ENCODE measurements at places on chromosomes 5 and 9.

GRCh38 chr9:70117835-70118319 is 74.2 kb downstream of the MAMDC2 start:
- peak; percentile 67 for DNase-seq

DNA sequence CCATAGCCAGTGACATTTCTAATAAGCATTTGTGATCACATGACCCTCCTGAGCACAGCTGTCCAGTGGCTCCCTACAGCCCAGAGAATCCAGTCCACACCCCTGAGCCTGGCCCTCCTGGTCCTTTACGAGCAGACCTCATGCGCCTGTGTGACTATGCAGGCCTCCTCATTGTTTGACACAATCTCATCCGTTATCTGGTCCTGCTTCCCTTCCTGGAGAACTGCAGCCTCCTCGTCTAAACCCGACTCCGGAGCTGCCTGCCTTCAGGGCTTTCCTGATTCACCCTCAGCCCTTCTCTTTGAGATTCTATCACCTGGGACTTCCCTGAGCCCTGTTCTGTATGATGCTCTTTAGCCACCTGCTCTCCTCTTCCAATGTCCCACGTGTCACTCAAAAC is 79.7 kb downstream of the GPR21 start:
- no peak for DNase-seq

DNA sequence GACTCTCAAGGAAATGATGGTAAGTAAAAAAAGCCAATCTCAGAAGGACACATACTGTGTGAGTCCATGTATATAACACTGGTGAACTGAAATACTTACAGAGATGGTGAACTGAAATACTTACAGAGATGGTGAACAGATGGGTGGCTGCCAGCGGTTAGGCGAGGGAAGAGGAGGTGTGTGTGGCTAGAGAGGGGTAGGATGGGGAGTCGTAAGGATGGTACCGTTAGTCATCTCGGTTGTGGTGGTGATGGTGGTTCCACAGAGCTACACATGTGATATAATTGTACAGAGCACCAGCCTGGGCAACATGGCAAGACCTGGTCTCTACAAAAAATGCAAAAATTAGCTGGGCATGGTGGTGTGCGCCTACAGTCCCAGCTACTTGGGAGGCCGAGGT is 113.6 kb upstream of the RAPGEF1 start:
- no peak for DNase-seq

DNA sequence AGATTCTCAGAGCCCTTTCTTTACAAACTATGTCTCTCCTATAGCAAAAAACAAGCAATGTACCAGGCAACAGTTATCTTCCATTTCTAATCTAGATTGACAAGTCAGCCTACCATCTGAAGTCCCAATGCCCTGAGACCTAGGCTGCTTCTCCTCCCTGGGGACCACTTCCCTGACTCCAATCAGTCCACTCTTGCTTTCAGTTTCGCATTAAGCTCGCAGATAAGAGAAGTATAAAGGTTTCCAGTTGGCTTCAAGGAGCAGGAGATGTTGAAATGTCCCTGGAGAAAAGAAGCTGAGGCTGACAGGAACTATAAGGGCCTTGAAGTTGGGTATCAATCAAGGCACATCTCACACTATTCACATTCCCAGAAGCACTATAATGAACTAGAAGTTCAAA is 32.3 kb downstream of the ERP44 start:
- DNase-seq, result no peak

GRCh38 chr5:17373406-17373805 is 124.6 kb upstream of the TAF11L2 start:
- DNase-seq, result no peak

- no peak for DNase-seq
Measured at GRCh38 chr5:119270121-119270565, 85.7 kb upstream of the TNFAIP8 start.

- peak; percentile 69 for DNase-seq
Measured at GRCh38 chr9:85610074-85610860, 131.5 kb downstream of the AGTPBP1 start.

- no peak for DNase-seq
Measured at GRCh38 chr5:109406719-109407118, 3.1 kb downstream of the PJA2 start.

DNA sequence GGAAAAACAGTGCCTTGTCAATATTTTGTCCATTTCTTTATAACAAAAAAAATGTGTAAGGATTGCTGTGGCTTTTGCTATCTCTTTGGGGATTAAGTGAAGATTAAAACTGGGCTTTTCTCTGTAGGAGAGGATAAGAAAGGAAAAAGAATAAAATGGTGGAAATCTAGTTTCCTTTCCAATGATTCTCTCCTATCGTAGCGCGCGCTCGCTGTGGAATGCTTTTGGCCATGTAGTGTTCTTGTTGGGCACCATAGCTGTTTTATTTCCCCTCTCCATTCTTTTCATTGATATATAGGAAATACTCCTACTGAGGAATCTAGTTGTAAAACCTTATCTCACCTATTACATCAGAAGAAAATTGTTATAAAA is 1.5 kb downstream of the STXBP1 start:
- DNase-seq, result no peak

GRCh38 chr5:89597878-89598277 is 714.9 kb upstream of the MEF2C start:
- no peak for DNase-seq

DNA sequence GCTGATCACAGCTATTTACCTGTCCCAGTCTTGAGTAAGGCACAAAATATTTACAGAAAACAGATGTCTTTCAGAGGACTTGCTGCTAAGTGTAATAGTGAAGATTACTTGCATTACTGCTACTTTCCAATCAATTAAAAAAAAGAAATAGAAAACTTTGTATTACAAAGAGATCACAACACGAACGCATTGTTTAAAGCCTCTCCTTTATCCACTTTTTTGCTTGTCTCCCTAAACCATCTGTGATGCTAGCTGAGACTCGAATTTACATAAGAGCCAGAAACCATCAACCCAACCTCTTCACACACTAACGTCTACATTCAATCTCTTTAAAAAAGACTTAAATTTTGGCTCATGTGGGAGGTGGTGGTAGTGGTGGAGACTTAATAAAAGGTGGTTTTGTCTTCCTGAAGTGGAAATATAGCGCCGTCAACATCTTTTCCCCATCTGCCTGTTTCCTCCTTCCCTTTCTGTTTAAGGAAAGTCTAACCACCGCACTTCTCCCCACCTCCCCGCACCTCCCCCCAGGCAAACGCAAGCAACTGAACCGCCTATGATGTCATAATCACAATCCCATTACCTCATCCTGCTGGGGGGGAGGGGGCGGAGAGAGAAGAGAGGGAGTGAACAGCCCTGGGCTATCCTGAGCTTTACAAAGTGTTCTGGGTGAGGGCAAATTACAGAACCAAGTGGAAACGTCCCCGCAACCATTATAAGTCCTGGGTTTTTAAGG is 948 bp upstream of the FAM53C start:
- DNase-seq, result peak; percentile 74

DNA sequence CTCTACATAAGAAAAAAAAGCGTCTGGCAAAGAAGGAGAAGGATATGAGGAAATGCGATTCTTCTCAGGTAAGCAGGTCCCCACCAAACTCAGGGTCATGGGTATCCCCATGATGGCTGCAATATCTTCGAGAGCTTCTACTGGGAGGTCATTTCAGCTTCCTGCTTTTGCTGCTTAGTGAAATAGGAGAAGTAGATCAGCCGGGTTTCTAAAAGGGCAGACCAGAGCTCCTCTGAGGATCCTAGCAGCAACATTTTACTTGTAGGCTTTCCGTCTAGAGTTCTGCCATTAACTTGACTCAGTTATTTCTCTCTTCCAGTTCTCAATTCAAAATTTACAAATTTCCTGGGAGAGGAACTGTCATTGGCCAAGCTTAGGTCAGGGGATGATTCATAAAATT is 134.7 kb downstream of the DPYSL3 start:
- no peak for DNase-seq

GRCh38 chr5:124806373-124807077 is 60.1 kb upstream of the ZNF608 start:
- DNase-seq, result no peak

DNA sequence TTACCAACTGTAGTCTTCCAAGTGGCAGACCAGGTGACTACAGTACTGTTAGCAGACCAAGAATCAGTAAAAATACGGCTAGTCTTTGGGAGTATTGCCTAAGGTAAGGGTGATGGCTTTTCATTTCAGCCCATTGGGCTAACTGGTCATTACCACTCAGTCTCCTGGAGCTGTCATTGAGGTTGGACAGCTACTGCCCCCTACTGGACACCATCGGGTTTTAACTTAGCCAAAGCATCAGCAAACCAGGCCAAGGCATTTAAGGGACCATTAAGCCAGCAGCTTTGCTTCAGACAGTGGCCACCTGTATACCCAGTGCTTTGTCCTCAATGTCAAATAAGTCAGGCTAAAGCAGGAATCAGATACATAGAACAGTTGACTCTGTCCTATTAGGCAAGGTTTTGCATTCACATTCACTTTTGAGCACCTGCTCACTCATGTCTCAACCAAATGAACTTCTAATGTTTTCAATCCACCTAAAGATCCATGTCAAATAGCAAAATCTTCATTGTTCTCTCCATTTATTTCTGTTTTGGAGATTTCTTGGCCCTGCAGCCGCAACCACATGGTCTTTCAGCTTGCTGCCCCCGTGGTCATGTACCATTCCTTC is 117.2 kb downstream of the INVS start:
- DNase-seq, result peak; percentile 43

DNA sequence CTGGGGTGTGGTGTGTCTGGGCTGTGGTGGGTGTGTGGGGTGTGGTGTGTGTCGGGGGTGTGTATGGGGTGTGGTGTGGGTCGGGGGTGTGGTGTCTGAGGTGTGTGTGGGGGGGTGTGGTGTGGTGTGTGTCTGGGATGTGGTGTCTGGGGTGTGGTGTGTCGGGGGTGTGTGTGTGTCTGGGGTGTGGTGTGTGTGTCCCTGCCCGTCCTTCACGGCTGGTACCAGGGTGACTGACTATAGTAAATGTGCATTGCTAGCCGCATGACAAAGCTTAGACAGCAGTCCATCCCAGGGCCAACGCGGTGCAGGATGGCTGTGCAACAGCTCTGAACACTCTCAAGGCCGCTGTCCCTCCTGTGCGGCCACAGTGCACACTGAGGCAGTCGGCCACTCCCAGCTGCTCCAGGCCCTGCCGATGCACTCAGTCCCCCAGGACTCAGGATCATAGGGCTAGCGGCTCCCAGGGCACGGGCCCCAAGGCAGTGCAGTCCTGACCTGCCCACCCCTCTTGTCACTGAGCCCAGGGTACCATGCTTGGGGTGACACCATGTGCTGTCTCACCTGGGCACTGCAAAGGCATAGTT is 54.0 kb downstream of the SECISBP2 start:
- no peak for DNase-seq

GRCh38 chr9:114220061-114220541 is 64.8 kb downstream of the COL27A1 start:
- DNase-seq, result no peak

DNA sequence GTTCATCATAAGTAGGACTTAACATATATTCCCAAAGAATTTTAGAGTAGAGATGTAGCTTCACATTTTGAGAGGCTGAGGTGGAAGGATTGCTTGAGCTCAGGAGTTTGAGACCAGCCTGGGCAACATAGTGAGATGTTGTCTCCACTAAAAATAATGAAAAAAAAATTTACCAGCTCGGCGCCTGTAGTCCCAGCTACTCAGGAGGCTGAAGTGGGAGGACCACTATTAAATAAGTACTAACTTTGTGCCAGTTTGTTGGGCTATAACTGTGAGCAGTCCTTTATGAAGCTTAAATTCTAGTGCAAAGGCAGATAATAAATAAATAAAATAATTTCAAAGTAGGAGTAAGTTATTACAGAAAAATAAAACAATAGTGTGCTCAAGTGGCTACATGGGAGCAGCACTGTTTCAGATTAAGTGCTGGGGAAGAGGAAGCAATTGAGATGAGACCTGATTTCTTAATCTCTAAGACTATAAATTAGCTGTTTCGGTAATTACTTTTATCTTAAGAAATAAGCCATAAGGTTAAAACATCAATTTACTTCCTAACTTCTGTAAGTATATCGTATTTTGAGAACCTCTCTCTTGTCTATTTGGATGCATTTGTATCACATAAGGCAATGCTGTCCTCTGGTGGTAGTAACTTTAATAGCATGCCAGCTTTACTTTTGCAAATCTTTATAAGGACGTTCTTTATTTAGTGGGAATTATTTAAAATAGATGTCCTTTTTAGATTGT is 98.9 kb downstream of the CSNK1G3 start:
- DNase-seq, result peak; percentile 60

GRCh38 chr5:119386596-119387344 is 31.0 kb downstream of the TNFAIP8 start:
- no peak for DNase-seq

- no peak for DNase-seq
Measured at GRCh38 chr5:38267372-38267771, 9.0 kb downstream of the EGFLAM start.

DNA sequence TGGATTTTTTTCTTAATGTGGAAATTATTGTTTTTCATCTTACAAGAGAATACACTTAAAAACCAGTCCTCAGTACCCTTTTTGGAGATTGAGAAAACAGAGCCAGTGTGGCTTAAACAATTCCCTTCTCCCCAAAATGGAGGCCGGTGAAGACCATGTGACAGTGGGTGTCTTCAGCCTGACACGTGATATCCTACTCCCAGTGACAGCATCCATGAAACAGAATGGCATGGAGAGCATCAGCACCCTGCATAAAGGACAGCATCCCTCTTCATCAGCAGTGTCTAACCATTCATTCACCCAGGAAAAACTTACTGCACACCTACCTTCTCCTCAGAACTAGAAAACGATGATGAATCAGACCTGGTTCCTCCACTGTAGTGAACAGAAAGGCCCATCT is 103.4 kb upstream of the RAI14 start:
- no peak for DNase-seq

- no peak for DNase-seq
Measured at GRCh38 chr9:75051285-75051684, 23.2 kb upstream of the CARNMT1 start.

DNA sequence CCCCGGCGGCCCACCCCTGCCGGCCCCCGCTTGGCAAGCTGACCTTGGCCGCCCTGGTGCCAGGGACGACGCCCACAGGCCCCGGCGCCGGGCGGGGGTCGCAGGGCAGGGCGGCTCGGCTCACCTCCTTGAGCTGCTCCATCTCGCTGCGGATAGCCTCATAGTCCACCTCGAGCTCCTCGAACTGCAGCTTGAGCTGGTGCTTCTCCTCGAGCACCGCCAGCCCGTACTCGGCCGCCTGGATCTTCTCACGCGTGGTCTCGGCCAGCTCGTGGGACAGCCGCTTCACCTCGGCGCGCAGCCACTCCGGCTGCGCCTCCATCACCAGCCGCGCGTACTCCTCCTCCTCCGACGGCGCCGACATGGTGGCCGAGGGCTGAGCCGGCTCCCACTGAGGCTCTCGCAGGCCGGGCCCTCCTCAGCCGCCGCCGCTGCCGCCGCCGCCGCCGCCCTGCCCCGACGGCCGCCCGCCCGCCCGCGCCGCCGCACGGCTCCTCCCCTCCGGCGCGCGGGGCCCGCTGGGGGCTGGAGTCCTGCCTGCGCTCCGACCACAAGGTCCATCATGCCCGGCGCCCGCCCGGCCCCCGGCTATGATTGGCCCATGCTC is at the start of gene BICD2:
TSS of gene BICD2 (minus strand) at position 453 of the 607 bp plus-strand sequence. CDS start at position 364, 89 bp downstream.
- DNase-seq, result no peak

GRCh38 chr9:129885670-129886106 is 50.4 kb downstream of the USP20 start:
- peak; percentile 90 for DNase-seq

- DNase-seq, result peak; percentile 91
Measured at GRCh38 chr9:127122176-127123063, at the start of gene ANGPTL2. Gene ANGPTL2 (minus strand): TSS chr9:127122635. CDS start chr9:127108731, 13,904 bp downstream.

- DNase-seq, result peak; percentile 68
Measured at GRCh38 chr5:142145106-142145900, 36.7 kb downstream of the NDFIP1 start.

Measured in HCEC 1CT (cell line).